ENCODE measurements at places on chromosomes 13 and 19. TPM values are rescaled to one million over a fixed set of nuclear protein-coding genes. Genes with fewer than 3 reads are reported as not detected.
A peak's percentile ranks its signal among the peaks of the same experiment; 100 is the strongest.

DNA sequence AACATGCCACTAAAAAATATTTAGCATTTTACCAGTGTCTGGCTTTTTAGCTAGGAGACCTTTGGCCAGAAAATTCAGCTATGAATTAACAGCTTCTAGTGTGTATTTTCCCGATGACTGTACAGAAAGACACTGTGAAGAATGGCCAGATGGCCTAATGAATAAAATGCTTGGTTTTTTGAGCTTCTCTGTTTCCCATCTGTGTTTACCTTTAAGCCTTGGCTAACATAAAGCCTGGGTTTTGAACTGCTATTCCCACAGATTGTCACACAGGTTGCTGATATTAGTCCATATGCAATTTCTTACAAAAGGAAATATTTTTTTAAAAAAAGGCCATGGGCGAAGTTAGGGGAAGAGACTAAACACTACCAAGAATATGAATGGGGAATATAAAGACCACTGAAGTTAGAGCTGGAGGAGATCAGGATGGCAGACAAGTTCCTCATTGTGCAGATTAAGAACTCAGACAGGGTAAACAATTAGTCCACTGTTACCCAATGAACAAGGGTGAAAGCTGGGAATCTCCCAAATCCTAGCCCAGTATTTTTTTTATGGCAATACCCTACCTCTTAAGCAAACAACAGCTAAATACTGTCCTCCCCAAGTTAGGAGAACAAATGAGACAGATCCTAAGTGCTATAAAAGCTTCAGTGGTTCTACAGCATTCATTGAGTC, 95.1 kb downstream of the DCT start:
- no peak for DNase-seq

DNA sequence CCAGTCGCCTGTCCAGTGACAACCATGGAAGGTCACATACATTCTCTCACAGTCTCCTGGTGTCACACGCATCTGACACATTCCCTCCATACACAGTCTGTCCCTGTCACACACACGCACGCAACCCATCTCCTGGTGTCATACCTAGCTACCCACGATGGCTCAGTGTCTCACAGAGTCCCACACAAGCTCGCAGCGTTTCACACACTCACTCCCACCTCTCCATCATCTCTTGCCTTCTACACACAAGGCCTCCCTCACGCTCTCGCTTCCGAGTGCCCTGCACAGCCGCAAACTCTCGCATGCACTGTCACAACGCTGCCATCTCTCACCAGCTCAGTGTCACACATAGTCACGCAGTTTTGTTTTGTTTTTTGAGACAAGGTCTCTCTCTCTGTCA, 1.2 kb upstream of the GNG8 start:
- no peak for DNase-seq

DNA sequence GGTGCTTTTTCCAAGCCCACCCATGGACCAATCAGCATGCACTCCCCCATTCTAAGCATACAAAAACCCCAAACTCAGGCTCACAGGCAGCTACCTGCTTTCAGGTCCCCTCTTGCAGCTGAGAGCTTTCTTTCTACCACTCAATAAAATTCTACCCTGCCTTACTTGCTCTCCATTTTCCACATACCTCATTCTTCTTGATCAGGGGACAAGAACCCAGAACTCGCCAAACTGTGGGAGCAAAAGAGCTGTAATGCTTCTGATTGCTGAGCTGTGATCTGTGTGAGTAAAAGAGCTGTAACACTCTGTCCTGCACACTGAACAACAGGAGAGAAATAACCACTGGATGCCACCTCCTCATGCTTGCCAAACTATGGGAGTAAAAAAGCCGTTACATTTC, 972.1 kb downstream of the SLITRK5 start:
- no peak for DNase-seq

DNA sequence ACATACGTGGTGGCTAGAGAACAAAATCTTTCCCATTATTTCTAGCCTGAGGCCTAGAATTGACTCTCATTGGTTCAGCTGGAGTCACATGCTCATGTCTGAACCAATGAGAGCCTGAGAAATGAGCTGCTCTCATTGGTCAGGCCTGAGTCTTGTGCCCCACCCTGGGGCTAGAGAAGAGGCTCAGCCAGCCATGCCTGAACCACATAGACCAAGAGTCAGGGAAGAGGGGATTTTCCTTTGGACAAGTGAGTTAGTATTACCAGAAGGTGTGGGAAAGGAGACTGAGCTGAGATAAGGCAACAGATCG, 6.9 kb downstream of the FXYD5 start:
- DNase-seq = no peak

- no peak for DNase-seq
Measured at GRCh38 chr13:85266771-85267170, 532.4 kb downstream of the SLITRK6 start.

- no peak for DNase-seq
Measured at GRCh38 chr13:80783926-80784565, 443.1 kb upstream of the SPRY2 start.

- no peak for DNase-seq
Measured at GRCh38 chr19:9523885-9524474, 14.5 kb downstream of the ZNF426 start.

DNA sequence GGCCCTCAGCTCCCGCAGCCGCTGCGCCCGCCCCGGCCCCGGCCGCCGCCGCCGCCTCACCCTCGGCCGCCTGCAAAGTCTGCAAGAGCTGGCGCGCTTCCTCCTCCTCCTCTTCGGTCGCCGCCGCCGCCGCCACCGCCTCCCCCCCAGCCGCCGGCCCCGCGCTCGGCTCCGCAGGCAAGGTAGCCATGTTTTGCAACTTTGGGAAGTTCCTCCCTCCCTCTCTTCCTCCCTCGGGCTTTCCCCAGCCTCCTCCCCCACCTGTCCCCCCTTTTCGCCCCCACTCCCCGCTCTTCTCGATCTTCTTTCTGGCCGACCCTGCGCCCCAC, 433 bp downstream of the SIX5 start:
- DNase-seq = peak; percentile 64

DNA sequence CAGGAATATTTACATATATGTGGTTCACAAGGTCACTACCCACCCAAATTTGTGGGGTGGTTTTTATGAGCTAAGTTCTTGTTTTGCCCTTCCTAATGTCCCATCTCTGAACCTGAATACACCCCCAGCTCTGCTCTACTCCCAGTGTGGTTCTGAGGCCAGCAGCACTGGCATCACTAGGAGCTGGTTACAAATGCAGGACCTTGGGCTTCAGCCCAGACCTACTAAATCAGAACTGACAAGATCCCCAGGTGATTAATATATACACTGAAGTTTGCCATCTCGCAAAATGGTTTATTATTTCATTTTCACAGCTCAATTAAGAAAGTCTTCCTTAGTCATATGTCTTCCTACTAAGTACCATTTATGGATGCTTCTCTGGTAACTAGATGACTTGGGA, 67.9 kb downstream of the FOXO1 start:
- DNase-seq = no peak

DNA sequence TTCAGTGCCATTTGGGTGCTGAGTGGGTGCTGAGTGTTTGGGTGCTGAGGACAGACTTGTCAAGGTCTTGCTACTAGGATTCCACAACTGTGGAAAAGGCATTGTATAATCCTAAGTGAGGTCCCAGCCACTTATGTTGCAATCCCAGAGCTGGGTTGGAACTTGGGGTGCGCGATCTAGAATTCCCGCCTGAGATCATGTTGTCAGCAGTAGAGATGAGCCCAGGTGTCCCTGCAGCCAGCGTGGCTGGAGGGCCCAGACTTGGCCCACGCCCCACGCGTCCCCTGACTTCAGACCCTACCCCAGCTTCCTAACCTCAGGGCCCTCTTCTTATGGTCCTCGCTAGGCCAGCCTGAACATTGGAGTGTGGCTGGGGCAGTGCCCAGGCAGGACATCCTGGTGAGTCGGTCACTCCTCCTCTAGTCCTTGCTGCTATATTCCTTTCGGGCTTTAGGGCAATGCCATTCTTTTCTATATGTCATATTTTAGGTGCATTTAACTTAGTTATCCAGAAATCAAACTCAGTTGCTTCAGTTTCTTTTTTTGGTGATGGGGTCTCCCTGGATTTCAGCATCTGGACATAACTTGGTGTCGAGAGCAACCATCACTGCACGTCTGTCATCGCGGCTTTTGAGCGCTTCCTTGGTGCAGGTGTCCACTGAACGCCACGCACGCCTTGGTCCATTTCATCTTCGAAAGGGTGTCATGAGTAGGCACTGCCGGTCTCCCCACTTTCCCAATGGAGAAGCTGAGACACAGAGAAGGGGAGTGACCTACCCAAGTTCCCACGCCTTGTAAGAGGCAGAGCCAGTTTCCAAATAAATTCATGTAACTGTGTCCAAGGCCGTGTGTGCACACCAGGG, 46.4 kb upstream of the F7 start:
- no peak for DNase-seq

DNA sequence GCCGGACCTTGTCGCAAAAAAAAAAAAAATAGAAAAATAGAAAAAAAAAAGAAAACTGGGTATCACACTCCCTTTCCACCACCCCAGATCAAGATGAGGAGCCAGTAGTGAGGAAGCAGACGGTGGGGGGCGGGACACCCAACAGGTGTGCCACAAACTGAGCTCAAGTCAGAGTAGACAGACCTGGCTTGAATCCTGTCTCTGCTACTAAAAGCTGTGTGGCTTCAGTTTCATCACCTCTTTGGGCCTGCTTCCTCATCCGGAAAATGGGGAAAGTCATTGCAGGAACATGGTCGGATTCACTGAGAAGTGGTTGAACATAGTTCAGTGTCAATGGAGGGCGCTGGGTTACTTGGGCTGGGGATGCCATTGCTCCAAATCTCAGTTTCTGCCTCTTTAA, 2.9 kb downstream of the HIF3A start:
- DNase-seq = no peak

- peak; percentile 89 for DNase-seq
Measured at GRCh38 chr19:14006766-14007562, 844 bp upstream of the RFX1 start.

GRCh38 chr19:40458597-40458974, 7.0 kb downstream of the BLVRB start:
- DNase-seq = no peak

GRCh38 chr13:106349080-106349931, 186.2 kb downstream of the EFNB2 start:
- DNase-seq = no peak

Gene PRTN3
- not detected for total RNA-seq

Gene LILRA1
- not detected for total RNA-seq

Gene KLK14
- not detected for total RNA-seq

Gene ZNF726
- total RNA-seq = 4.4 TPM

Gene KLK12
- not detected for total RNA-seq

Gene CYP4F8
- not detected for total RNA-seq
